ENCODE measurements at places on chromosomes 11 and 22. TPM values are rescaled to one million over a fixed set of nuclear protein-coding genes. Genes with fewer than 3 reads are reported as not detected.

DNA sequence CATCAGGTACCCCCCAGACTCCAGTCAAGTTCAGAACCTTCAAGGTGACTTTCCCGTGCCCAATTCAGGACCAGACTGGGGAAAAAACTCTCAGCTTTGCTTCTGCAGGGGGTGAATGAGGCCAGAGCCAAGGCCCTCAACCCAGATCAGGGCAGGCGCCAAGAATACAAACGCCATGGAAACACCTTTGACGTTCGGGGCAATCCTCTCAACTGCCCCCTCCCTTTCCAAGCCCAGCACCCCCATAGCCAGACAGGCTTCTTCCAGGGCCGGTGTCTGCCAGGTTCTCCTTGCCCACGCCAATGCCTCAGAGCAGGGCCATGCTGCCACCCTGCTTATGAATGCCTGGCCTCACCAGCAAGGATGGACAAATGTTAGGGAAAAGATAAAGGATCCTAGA, 5.8 kb downstream of the ARHGAP1 start:
- DNase-seq = no peak

The FANCF gene
- polyA plus RNA-seq = 19.1 TPM

DNA sequence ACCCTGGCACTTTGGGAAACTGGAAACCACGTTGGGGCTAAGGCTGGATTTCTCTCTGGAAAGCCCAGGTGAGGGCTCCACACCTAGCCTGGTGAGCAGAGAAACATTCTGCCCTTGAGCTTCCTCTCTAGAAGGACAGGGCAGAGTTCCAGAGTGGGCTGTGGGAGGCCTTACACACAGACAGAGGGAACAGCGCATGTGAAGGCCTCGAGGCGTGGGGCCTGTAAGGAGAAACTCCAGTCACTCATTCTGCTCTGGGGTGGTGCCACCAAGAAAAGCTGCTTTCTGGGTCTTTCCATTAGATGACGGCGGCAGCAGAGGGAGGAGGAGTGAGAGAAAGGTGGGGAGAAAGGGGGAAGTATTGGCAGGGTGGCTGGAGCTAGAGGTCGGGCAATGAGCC, 183.1 kb downstream of the CHST1 start:
- no peak for DNase-seq

GRCh38 chr11:12289667-12290476, 87.5 kb upstream of the PARVA start:
- no peak for DNase-seq

DNA sequence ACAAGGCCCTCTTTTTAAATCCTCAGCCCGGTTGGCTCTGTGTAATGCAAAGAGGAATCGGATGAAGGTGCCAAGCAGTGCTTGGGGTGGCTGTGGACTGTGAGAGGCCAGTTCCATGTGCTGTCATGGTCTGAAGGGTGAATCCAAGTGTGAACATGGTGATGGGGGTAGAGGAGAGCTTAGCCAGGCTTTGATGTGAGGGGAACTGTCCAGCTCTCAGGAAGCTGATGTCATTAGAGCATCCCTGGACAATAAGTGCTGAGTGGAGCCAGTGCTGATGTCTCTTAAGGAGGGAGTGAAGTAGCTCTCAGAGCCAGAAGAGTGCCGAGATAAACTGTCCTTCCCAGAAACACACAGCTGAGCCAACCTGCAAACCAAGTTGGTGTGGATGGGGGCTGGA, 53.6 kb downstream of the NAV2 start:
- DNase-seq = no peak

The DEPDC7 gene
- 8.4 TPM for polyA plus RNA-seq

The SHISAL1 gene
- 1.6 TPM for polyA plus RNA-seq

The TST gene
- polyA plus RNA-seq = 47.5 TPM

DNA sequence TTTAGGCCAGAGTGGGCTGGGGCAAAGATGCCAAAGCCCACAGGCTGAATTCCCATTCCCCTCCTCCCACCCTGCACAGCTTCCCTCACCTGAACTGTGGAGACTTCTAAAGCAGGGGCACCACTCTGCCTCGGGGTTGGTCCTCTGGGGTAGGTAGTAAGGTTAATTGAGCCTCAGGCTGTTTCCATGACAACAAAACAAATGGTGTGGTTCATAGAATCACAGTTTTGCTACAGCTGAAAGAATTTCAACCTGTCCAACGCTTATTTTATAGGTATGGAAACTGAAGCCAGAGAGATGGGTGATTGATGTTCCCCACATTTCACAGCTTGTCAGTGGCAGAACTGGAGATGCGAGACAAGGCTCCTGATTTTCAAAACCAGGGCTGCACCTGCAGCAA, 109.5 kb downstream of the SNX19 start:
- DNase-seq = no peak

GRCh38 chr11:33544593-33545373, 155.8 kb downstream of the C11orf91 start:
- DNase-seq = no peak

DNA sequence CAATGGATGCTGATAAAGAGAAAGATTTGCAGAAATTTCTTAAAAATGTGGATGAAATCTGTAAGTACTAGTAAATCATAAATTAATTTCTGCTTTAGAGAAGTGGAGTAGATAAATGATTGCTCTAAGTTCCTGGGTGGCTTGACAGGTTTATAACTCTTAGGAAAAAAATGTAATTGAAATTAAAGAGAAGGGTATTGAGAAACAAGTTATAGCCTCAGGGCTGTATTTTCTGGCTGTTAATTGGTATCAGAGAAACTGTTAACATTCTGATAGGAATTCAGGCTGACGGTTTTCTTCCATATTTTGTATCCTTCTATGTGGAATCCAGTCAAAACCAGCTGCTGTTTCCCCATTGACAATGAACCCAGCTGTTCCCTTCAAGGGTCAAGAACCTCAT, 1.9 kb downstream of the TTC12 start:
- DNase-seq = no peak

DNA sequence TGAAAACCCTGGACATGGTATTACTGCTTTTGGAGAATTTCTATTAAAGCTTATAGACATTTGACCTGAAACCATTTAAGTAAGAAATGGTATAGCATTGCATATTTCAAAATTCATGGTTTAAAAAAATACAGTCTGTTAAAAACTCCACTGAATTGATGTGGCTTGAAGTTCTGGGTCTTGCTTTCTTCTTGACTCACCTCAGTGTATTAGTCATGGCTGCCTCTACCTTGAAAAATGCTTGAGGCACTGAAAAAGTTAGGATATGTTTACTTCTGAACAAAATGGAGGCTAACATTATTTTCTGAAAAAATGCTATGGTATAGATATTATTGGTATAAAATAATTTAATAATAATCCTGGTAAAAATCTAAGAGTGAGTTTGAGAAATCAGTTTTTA, 349.2 kb downstream of the AASDHPPT start:
- no peak for DNase-seq

The ST14 gene
- polyA plus RNA-seq = 31.8 TPM

The RIBC2 gene
- polyA plus RNA-seq = 7.4 TPM
